Thoracic aorta (tissue), 2 donors: ENCODE measurements at places on chromosomes 5 and 9.
A peak's percentile ranks its signal among the peaks of the same experiment; 100 is the strongest.

DNA sequence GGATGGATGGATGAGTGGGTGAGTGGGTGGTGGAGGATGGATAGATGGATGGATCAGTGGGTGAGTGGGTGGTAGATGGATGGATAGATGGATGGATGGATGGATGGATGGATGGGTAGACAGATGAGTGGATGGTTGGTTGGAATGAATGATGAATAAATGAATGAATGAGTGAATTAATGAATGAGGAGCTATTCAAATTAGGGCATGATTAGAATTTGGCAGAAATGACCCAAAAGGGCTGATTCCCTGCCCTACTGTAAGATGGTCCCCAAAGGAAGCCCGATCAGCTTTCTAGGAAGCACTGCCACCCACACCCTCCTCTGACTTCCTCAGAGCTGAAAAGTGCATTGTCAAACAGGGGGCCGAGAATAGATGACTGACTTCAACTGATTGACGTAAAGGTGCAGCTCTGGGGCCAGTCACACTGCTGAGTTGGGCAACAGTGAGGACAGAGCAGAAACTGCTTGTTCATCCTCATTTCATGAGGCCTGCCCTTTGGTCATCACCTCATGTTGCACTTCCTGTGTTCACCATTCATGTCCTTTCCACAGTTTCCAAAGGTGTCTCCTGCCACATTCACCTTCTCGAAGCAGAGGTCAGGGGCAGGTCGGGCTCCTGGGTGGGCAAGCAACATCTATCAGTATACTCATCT is 34.3 kb downstream of the NIPAL4 start:
- H3K4me1 ChIP-seq: no peaks in the 10 kb centered on the region
- peaks cover 23% of the 10 kb centered on the region for H3K36me3 ChIP-seq
- no peak for DNase-seq
- no peaks in the 10 kb centered on the region for H3K27me3 ChIP-seq
- H3K27ac ChIP-seq: no peak overlapping the region
- H3K4me3 ChIP-seq: no peak overlapping the region

GRCh38 chr5:31614151-31615020 is 24.5 kb upstream of the PDZD2 start:
- DNase-seq: no peak
- H3K4me1 ChIP-seq: no peaks in the 10 kb centered on the region
- no peaks in the 10 kb centered on the region for H3K36me3 ChIP-seq
- H3K27me3 ChIP-seq: no peaks in the 10 kb centered on the region
- no peak overlapping the region for H3K4me3 ChIP-seq

DNA sequence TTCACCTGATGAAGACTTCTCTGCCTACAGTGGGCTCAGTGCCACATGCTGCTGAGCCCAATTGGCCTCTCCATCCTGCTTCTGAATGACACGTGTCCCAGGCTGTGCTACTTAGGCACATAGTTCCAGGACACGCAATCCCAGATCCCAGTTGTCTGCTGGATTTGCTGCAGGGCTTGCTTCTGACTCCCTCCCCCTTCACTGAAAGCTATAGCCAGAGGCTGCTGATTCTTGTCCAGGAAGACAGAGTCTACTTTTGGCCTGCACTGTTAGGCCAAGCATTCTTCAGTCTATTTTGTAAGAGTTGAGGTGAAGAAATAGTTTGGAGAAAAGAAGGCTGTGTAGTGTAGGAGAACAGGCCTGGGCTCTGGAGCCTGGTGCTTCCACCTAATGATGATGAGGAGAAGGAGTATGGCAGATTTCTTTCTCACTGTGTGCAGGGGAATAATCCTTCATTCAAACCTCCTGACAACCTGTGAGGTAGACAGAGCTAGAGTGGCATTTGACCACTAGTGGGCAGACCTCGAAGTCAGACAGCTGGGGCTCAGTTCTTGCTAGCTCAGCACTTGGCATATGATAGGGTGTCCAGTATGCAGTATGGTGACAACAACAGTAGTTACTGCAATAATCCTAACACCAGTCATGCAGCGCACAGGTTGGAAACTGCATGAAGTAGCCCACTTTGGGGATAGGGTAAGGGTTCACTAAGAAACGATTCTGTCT is 19.5 kb upstream of the ASPN start:
- H3K4me3 ChIP-seq: no peak overlapping the region
- DNase-seq: peak; percentile 25
- H3K36me3 ChIP-seq: no peaks in the 10 kb centered on the region
- no peaks in the 10 kb centered on the region for H3K27me3 ChIP-seq

- no peaks in the 10 kb centered on the region for H3K27me3 ChIP-seq
- no peak for DNase-seq
- H3K36me3 ChIP-seq: no peaks in the 10 kb centered on the region
- H3K4me1 ChIP-seq: no peaks in the 10 kb centered on the region
Measured at GRCh38 chr5:55101556-55102276, 730 bp upstream of the GZMA start.

DNA sequence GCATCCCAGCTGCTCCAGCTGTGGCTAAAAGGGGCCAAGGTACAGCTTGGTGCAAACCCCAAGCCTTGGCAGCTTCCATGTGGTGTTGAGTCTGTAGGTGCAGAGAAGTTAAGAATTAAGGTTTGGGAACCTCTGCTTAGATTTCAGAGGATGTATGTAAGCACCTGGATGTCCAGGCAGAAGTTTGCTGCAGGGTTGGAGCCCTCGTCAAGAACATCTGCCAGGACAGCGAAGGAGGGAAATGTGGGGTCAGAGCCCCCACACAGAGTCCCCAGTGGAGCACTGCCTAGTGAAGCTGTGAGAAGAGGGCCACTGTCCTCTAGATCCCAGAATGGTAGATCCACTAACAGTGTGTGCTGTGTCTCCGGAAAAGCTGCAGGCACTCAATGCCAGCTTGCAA is 236.2 kb upstream of the ADRA1B start:
- H3K27me3 ChIP-seq: no peaks in the 10 kb centered on the region
- no peak overlapping the region for H3K27ac ChIP-seq
- H3K4me3 ChIP-seq: no peak overlapping the region
- no peaks in the 10 kb centered on the region for H3K36me3 ChIP-seq
